SJCRH30 (cell line): ENCODE measurements at places on chromosomes 1 and 21.

DNA sequence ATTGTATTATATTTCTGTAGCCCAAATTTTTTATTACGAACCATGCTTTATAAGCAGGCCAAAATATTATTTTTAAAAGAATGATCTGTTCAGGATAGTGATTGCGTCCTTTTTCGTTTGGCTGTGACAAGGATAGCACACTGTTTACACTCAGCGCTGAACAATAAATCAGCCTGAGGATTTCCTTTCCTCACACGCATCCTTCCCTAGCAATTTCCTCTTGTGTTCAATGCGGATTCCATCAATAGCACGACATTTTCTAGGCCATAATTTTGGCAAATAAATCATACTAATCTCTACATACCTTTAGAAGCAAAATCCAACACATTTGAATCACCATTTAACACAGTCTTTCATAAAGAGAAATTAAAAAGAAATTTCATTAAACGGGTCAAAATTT lies 1.6 kb upstream of the VAV3 start:
- no peak for DNase-seq

GRCh38 chr1:93964777-93965200 lies 55.6 kb upstream of the GCLM start:
- no peak for DNase-seq

DNA sequence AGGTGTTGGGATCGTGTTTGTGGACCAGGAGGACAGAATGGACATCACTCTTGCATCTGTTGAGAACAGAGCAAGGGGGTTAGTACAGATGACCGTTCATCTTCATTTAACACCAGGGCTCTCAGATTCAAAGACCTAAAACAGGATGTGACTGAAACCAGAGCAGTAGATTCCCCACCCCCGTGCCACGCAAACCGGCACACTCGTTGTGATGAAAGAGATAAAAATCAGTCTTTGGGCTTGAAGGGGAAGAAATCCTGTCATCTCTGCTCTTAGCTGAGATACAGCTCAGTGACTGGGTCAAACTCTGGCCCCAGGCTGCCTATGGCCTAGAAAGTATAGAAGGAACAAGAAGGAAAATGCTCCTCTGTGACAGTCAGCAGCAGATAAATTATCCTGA lies 146.2 kb upstream of the KRTAP19-8 start:
- DNase-seq, result no peak

DNA sequence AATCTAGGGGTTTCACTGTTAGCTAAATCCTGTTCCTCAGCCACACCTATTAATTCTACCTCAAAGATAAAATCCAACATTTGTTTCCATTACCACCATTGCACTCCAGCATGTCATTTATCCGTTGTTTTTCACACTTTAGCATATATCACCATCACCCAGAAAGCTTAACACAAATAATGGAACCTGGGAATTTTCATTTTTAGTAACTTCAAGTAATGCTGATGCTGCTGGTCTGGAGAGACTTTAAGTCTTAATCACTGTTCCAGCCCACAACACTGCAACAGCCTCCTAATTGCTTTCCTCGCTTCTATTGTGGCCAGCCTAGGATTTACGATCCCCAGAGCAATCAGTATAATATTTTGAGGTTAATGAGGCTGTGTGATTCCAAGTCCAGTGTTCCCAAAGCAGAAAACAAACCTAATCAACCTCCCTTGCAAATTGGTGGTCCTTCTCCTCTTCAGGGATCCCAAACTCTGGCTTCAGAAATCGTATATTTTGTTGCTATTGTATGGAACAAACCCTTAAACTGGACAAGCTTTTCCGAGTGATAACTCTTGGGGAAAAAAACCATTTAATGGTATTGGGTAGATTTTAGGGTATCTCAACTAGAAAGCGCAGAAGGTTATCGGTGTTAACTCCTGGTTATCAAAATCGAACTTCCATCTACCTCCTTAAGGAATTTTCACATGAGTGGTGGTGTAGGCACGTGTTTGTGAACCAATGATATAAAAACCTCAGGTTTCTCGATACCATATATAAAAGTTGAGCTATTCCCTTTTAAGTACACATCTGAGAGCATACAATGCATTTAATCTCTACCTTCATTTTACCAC lies 50.0 kb upstream of the BOLA1 start:
- DNase-seq, result peak; percentile 2

- no peak for DNase-seq
Observed at GRCh38 chr1:18473195-18473815, 7.4 kb upstream of the KLHDC7A start.

DNA sequence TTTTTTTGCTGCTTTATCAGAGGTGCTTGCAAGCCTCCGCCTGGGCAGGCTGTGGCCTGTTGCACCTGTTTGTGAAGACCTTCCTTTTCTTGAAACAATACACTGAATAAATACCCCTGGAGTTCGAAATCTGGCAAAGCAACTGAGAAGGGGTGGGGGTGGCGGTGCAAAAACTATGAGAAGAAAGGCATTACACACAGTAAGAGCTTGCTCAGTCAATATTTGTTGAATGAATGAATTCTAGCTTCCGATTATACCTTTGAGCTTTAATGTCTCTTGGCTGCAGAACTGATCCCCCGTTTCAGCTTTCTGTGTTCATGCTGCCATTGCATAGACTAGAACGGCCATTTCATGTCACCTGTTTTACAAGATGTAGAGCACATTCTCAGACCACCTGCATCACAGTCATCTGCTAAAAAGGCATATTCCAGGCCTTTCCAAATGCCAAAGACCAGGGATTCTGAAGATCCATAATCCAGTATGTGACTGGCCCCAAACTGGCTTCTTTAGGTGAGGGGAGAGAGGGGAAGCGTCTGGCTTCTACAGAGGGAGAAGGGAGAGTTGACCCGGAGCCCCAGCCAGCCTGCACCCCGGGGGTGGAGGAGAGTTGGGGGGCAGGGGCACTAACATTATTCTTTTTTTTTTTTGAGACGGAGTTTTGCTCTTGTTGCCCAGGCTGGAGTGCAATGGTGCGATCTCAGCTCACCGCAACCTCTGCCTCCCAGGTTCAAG lies 111.5 kb downstream of the ETS2 start:
- no peak for DNase-seq

DNA sequence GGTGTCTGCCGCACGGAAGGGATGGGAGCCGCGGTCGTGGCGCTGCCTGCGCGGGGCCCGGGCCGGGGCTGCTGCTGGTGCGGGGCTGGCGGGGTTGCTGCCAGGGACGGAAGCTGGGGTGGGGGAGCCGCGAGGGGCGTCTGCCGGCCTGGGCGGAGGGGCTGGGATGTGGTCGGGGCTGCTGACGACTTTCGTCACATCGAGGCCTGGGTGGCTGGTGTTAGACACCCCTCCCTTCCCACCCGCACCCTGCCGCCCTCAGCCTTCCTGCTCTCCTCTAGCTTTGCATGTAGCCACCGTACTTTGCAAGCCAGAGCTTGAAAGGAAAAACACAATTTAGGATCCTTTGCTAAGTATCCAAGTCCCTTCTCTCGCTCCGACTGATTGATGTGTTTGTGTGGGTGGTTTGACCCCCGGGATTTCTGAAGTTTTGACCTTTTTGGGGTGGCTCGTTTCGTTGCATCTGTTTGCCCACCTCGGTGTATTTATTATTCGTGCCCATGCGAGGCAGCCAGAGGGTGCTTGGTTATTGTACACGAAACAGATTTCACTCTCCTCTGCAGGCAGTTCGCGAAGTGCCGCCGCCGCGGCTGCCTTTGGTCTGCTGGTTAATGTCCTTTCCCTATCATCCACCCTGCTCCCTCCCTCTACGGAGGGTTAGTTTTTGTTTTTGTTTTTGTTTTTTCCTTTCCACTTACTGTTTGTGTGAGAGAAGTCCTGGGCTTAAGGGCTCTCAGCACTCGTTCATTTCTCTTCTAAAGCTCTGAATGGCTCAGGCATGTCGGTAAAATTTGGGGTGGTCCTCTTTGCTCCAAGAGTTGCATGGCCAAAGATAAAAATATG lies 868 bp downstream of the C1orf21 start:
- peak; percentile 22 for DNase-seq

DNA sequence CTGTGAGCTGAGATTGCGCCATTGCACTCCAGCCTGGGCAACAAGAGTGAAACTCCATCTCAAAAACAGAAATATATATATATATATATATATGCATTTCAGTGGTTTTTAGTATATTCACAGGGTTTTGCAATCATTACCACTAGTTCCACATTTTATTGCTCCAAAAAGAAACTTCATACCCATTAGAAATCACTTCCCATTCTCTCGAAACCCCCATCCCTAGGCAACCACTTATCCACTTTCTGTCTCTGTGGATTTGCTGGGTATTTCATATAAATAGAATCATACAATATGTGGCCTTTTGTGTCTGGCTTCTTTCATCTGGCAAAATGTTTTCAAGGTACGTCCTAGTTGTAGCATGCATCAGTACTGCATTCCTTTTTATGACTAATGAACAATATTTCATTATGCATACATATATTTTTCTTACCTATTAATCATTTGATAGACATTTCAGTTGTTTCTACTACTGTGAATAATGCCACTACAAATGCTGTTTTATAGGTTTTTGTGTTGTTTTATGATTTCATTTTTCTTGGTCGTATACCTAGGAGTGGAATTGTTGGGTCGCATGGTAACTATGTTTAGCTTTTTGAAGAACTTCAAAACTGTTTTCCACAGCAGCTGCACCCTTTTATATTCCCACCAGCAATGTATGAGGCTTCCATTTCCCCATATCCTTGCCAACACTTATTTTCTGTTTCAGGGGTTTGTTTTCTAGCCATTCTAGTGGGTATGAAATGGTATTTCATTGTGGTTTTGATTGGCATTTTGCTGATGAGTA lies 95.9 kb downstream of the PHTF1 start:
- DNase-seq, result no peak

- no peak for DNase-seq
Observed at GRCh38 chr1:191346381-191346780, 811.9 kb upstream of the RGS18 start.

DNA sequence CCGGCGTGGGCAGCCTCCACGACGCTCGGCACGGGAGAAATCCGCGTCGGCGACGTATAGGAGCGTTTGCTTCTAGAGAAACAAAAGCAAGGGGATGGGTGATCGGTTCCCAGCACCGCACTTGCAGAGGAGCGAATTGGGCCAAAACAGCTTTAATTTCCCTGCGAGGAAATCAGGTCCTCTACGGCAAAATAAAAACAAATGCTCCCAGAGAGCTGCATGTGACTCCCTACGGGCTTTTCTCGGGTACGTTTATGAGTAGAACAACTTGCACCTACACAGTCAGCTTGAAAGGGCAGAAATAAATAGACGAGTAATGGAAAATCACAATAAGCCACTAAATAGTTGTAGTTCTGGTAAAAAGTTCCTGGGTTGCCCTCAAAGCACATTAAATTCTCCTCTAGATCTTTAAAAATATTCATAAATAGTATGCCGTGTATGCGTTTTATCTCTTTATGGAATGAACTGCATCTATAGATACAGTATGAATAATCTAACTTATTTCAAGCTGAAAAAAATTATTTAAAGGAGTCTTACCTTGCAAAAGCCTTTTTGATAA lies 1.2 kb downstream of the NHLH2 start:
- DNase-seq, result no peak
